T-cell (primary cell): ENCODE measurements at places on chromosomes 13 and 19. TPM values are rescaled to one million over a fixed set of nuclear protein-coding genes. Genes with fewer than 3 reads are reported as not detected.
A peak's percentile ranks its signal among the peaks of the same experiment; 100 is the strongest.

- no peak for DNase-seq
- H3K27me3 ChIP-seq = no peaks in the 10 kb centered on the region
- no peak overlapping the region for H3K4me3 ChIP-seq
- H3K27ac ChIP-seq = no peak overlapping the region
These were observed 22.0 kb upstream of the RB1 start for GRCh38 chr13:48281556-48281955.

- H3K4me3 ChIP-seq = no peak overlapping the region
- no peaks in the 10 kb centered on the region for H3K36me3 ChIP-seq
- no peaks in the 10 kb centered on the region for H3K4me1 ChIP-seq
- no peak overlapping the region for H3K27ac ChIP-seq
These were observed 18.4 kb upstream of the IL17D start for GRCh38 chr13:20685092-20685491.

- DNase-seq = no peak
- no peaks in the 10 kb centered on the region for H3K36me3 ChIP-seq
- no peak overlapping the region for H3K27ac ChIP-seq
- no peaks in the 10 kb centered on the region for H3K4me1 ChIP-seq
- H3K4me3 ChIP-seq = no peak overlapping the region
- no peaks in the 10 kb centered on the region for H3K27me3 ChIP-seq
These were observed 543.2 kb downstream of the SLITRK6 start for GRCh38 chr13:85255978-85256377.

DNA sequence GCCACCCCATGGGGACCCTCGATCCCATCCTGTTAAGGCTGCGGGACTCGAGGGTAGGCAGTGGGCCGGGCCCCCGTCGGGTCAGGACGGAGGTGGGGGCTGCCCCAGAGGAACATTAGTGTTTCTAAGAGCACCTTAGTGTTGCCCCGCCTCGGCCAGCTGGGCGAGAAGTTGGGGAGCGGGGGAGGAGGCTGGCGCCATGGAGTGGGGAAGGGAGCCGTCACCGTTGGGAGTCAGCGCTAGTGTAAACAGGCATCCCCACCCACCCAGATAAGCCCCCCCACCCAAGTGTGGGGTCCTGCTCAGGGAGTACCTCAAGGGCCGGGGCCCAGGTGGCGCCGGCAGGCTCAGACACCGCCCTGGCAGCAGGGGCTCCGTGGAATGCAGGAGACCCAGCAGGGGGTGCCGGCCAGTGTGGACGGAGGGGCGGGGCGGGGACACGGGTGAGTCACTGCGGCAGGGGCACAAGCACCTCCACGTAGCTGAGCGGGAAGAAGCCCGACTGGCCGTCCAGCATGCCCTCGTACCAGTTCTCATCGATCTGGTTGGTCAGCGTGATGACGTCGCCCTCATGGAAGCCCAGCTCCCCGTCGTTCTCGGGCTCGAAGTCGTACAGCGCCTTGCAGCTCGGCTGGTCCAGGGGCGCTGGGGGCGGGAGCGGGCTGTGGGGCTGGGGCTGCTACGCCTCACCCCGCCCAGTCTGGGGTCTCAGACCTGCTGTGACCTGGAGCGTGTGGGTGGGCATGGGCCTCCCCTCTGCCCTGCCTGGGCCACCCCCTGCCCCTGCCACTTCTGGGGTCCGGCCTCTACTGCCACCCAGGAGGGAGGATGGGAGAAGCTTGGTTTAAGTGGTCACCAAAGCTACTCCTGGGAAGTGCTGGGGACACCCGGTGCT is 18.0 kb downstream of the MPND start:
- H3K4me1 ChIP-seq = no peaks in the 10 kb centered on the region
- peaks cover 18% of the 10 kb centered on the region for H3K36me3 ChIP-seq
- H3K27ac ChIP-seq = no peak overlapping the region
- no peaks in the 10 kb centered on the region for H3K27me3 ChIP-seq

DNA sequence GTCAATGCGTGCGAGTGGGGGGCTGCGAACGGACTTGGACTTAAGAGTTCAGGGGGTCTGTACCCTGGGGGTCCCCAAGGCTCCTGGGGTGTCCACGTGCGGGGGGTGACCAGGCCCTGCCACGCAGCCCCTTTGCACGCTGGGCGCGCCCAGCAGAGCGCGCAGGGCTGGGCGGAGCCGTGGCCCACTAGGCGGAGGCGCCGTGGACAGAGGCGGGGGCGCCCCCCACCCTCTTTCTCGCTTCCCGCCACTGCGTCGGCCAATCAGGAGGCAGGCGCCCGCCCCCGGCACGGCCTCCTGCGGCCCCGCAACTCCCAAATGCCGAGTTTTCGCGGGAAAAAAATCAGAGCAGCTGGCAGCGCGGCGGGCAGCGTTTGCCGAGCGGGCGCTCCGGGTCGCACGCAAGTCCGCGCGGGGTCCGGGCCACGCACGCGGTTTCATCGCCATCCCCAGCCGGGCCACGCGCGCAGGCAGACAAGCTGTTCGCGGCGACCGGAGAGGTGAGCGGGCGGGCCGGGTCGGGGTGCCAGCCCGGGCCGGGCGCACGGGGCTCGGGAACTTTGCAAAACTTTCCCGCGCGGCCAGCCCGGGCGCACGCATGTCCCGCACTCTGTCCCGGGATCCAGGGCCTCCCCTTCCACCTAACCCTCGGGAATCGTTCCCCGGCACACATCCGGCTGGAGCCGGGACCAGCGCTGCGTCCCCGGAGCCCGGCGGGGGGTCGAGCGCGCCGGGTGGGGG is at the start of gene UHRF1:
Gene UHRF1 (plus strand): TSS at position 346 of the 741 bp plus-strand sequence. CDS start 1,385 bp downstream, outside the sequence.
- no peak within 1 kb of the TSS for H3K27ac ChIP-seq
- H3K36me3 ChIP-seq = peaks cover 3% of the 10 kb centered on the region
- DNase-seq = no peak
- H3K27me3 ChIP-seq = no peaks in the 10 kb centered on the region

DNA sequence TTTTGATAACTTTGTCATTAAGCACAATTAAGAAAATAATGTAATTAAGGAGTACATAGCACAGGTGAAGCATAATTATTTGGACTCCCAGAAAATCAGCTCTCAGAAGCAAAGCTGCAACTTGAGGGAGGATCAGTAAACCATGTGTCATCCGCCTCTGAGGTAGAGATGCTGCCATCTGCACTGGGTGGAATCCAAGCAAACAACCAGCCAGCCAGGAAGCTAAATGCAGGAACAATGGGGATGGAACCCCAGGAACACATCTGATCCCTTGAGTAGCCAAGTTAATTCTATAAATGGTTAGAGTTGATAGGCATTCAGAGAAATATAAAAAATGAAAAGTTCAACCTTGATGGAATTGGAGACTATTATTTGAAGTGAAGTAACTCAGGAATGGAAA is 520.2 kb downstream of the RFC3 start:
- DNase-seq = no peak
- H3K4me3 ChIP-seq = no peak overlapping the region
- no peaks in the 10 kb centered on the region for H3K27me3 ChIP-seq
- H3K27ac ChIP-seq = no peak overlapping the region
- no peaks in the 10 kb centered on the region for H3K36me3 ChIP-seq

GRCh38 chr13:109576331-109576813 is 210.0 kb downstream of the IRS2 start:
- H3K4me3 ChIP-seq = no peak overlapping the region
- peaks cover 2% of the 10 kb centered on the region for H3K4me1 ChIP-seq
- DNase-seq = no peak
- H3K36me3 ChIP-seq = no peaks in the 10 kb centered on the region

DNA sequence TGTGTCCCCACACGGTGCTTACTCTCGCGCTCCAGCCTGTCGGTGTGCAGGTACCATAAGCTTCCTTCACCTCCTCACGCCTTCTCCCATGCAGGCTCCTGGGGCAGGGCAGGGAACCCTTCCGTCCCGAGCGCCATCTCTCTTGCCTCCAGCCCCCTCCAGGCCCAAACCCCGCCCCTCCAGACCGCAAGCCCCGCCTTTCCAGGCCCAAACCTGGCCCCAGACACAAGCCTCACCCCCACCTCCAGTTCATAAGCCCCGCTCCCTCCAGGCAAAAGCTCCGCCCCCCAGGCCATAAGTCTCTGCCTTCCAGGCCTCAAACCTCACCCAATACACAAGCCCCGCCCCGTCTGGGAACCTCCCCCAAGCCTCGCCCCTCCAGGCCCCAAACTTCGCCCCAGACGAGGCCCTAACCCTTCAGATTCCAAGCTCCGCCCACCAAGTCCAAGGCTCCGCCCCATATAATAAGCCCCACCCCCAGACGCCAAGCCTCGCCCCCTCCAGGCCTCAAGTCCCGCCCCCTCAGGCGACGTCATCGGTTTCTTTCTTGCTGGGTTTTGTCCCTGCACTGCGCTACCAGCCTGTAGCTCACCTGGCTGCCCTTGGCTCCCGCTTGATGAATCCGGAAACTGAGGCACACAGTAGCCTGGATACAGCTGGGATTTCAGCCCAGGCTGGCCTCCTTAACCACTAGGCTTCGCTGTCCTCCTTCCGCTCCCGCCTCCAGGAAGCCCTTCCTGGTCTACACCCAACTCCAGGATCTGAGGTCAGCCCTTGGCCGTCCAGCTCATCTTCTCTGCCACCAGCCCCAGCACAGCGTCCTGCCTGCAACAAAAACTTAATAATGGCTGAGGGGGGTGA is 16.1 kb downstream of the MKNK2 start:
- peaks cover 23% of the 10 kb centered on the region for H3K36me3 ChIP-seq
- H3K27me3 ChIP-seq = no peaks in the 10 kb centered on the region

- no peak overlapping the region for H3K4me3 ChIP-seq
- no peaks in the 10 kb centered on the region for H3K4me1 ChIP-seq
- H3K27ac ChIP-seq = no peak overlapping the region
These were observed 86.1 kb downstream of the EDNRB start for GRCh38 chr13:77832339-77833100.

DNA sequence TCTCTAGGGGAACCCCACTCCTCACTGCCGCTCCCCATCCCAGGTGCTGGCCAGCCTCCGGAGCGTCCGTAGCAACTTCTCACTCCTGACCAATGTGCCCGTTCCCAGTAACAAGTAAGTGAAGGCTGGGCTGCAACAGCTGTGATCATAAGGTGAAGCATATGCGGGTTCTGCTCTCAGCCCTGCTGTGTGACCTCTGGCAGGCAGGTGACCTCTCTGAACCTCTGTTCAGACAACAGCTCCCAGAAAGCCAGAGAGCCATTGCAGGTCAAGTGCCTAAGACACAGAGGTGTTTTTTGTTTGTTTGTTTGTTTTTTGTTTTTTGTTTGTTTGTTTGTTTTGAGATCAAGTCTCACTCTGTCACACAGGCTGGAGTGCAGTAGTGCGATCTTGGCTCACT is 28.7 kb downstream of the PDE4A start:
- H3K27ac ChIP-seq = no peak overlapping the region
- no peaks in the 10 kb centered on the region for H3K36me3 ChIP-seq
- no peaks in the 10 kb centered on the region for H3K27me3 ChIP-seq
- H3K4me3 ChIP-seq = no peak overlapping the region

DNA sequence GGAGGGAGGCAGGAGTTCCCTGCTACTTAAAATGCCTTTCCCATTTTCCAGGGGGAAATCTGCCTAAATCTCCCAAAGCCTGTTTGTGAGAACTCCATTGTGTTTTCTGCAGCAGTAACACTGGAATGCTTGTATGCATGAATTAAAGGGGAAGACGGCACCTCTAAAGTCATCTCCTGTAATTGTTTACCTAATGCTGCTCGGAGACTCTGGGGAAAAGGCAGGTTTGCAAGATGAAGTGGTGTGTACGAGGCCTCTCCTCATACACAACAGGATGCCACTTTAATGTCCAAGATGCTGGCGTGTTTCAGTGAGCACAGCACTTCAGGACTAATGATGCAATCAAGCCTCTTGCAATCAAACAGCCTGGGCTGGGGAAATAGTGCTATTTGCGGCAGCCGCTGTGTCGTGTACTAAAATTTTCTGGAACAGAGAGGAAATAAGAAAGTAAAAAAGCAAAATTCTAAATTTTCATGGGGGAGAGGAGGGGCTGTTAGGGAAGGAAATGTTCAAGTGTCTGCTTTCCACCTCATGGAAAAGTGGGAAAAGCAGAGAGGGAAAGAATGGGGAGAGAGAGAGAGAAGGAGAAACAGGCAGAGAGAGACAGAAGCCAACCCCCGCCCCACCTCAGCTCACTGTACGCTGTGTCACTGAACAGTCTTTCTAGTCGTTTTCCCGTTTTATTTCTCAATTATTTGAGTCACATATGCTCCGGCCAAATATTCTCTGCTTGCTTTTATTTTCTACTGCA is 32.9 kb downstream of the TSHZ3 start:
- H3K36me3 ChIP-seq = no peaks in the 10 kb centered on the region
- no peak overlapping the region for H3K4me3 ChIP-seq
- H3K27me3 ChIP-seq = peaks cover 14% of the 10 kb centered on the region

- H3K4me3 ChIP-seq = no peak overlapping the region
- no peak overlapping the region for H3K27ac ChIP-seq
- H3K27me3 ChIP-seq = peaks cover 48% of the 10 kb centered on the region
- no peaks in the 10 kb centered on the region for H3K4me1 ChIP-seq
- DNase-seq = no peak
These were observed 6.4 kb downstream of the CHST8 start for GRCh38 chr19:33627962-33628839.

DNA sequence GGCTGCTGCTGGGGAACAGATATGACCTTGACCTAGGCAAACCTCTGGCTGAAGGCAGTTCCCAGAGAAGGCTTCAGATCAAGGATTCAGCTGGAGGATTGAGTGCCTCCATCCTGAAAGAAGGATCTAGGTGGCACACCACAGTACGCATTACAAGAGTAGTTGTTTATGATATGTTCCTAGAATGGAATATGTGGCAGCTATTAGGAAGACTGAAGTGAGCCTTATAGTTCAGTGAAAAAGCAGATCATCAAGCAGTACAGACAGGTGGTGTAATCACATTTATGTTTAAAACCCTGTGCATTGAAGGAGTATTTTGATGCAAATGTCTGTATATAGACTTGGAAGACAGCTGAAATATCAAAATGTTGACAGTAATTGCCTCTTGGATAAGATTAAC is 116.0 kb downstream of the ZAR1L start:
- no peak overlapping the region for H3K4me3 ChIP-seq
- H3K4me1 ChIP-seq = no peaks in the 10 kb centered on the region
- H3K27me3 ChIP-seq = no peaks in the 10 kb centered on the region
- DNase-seq = no peak
- no peaks in the 10 kb centered on the region for H3K36me3 ChIP-seq

- no peaks in the 10 kb centered on the region for H3K36me3 ChIP-seq
- no peaks in the 10 kb centered on the region for H3K4me1 ChIP-seq
- no peak overlapping the region for H3K27ac ChIP-seq
- no peak overlapping the region for H3K4me3 ChIP-seq
These were observed 22.3 kb upstream of the DPP9 start for GRCh38 chr19:4745986-4746385.

GRCh38 chr13:61316647-61317046 is 99.0 kb downstream of the PCDH20 start:
- no peak overlapping the region for H3K27ac ChIP-seq
- no peaks in the 10 kb centered on the region for H3K36me3 ChIP-seq

- H3K27ac ChIP-seq = no peak overlapping the region
- peaks cover 14% of the 10 kb centered on the region for H3K36me3 ChIP-seq
- H3K27me3 ChIP-seq = no peaks in the 10 kb centered on the region
- no peak for DNase-seq
These were observed 7.2 kb downstream of the ARHGAP33 start for GRCh38 chr19:35782589-35782988.

- DNase-seq = no peak
- no peak overlapping the region for H3K4me3 ChIP-seq
- no peaks in the 10 kb centered on the region for H3K27me3 ChIP-seq
- peaks cover 19% of the 10 kb centered on the region for H3K36me3 ChIP-seq
These were observed 7.8 kb downstream of the CIC start for GRCh38 chr19:42276821-42277220.

GRCh38 chr19:51735759-51736449 is 12.1 kb upstream of the HAS1 start:
- H3K27me3 ChIP-seq = peaks cover 2% of the 10 kb centered on the region
- peak; percentile 17 for DNase-seq
- no peak overlapping the region for H3K27ac ChIP-seq
- H3K36me3 ChIP-seq = no peaks in the 10 kb centered on the region

The TBXA2R gene
- total RNA-seq = 11.2 TPM

The ZNF888 gene
- 2.7 TPM for total RNA-seq

The NLRP7 gene
- total RNA-seq = not detected

The RASAL3 gene
- 175 TPM for total RNA-seq

The DENND1C gene
- 111 TPM for total RNA-seq

The C19orf33 gene
- total RNA-seq = not detected
